ENCODE measurements at places on chromosomes 13 and 19. TPM values are rescaled to one million over a fixed set of nuclear protein-coding genes. Genes with fewer than 3 reads are reported as not detected.

GPR183 gene
- 8.3 TPM for polyA plus RNA-seq

DNA sequence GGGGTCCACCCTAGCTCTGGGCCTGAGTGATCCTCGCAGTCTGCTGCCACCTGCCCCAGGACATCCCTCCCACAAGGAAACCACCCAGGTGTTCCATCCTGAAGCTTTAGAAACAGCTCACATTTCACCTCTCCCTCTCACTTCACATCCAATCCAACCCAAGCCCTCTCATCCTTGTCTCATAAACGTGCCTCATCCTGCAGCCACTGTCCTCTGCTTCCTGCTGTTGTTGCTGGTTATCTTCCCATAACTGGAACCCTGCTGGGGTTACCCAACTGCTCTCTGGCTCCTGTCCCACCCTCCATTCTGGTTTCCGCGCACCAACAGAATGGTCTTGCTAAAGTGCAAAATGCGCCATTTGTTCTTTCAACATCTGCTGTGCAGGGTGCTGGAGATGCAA is 59.7 kb upstream of the MTIF3 start:
- no peaks in the 10 kb centered on the region for H3K36me3 ChIP-seq
- no peak overlapping the region for H3K27ac ChIP-seq
- DNase-seq = no peak
- H3K27me3 ChIP-seq = no peaks in the 10 kb centered on the region
- no peaks in the 10 kb centered on the region for H3K4me1 ChIP-seq

NALCN gene
- polyA plus RNA-seq = 0.68 TPM

DNA sequence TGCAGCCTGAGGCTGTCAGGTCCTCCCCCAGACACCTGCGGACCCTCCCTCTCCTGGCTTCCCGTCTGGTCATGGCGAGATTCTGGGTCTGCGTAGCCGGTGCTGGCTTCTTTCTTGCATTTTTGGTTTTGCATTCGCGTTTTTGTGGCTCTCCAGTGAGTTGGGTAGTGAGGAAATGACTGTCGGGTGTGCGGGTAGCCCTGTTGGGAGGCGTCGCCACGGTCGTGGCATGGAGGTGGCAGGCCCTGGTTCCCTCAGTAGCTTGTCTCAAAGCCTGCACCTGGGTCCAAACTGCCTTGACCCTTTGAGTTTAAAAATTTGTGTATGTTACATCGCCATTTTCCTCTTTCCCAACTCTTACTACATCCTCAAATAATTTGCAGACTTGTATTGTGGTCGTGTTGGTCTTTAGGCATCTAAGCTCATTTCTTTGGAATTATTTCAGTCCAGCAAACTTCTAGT is 344 bp downstream of the NHLRC3 start:
- peaks cover 3% of the 10 kb centered on the region for H3K36me3 ChIP-seq
- H3K27ac ChIP-seq = peak overlapping the region; percentile 96
- H3K4me1 ChIP-seq = peaks cover 53% of the 10 kb centered on the region
- peak overlapping the region; percentile 91 for H3K4me3 ChIP-seq
- H3K27me3 ChIP-seq = no peaks in the 10 kb centered on the region

CLEC17A gene
- polyA plus RNA-seq = 0.11 TPM

DNA sequence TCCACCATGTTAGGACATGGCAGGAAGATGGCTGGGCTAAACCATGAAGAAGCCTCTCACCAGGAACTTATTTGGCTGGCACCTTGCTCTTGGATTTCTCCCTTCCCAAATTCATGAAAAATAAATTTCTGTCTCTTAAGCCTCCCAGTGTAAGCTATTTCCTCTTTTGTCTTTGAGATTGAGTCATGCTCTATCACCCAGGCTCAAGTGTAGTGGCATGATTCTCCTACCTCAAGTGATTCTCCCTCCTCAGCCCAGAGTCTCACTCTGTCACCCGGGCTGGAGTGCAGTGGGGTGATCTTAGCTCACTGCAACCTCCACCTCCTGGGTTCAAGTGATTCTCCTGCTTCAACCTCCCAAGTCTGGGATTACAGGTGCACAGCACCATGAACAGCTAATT is 12.6 kb downstream of the ZNF888 start:
- no peak for DNase-seq
- H3K27me3 ChIP-seq = no peaks in the 10 kb centered on the region
- peaks cover 95% of the 10 kb centered on the region for H3K36me3 ChIP-seq
- H3K27ac ChIP-seq = no peak overlapping the region

DNA sequence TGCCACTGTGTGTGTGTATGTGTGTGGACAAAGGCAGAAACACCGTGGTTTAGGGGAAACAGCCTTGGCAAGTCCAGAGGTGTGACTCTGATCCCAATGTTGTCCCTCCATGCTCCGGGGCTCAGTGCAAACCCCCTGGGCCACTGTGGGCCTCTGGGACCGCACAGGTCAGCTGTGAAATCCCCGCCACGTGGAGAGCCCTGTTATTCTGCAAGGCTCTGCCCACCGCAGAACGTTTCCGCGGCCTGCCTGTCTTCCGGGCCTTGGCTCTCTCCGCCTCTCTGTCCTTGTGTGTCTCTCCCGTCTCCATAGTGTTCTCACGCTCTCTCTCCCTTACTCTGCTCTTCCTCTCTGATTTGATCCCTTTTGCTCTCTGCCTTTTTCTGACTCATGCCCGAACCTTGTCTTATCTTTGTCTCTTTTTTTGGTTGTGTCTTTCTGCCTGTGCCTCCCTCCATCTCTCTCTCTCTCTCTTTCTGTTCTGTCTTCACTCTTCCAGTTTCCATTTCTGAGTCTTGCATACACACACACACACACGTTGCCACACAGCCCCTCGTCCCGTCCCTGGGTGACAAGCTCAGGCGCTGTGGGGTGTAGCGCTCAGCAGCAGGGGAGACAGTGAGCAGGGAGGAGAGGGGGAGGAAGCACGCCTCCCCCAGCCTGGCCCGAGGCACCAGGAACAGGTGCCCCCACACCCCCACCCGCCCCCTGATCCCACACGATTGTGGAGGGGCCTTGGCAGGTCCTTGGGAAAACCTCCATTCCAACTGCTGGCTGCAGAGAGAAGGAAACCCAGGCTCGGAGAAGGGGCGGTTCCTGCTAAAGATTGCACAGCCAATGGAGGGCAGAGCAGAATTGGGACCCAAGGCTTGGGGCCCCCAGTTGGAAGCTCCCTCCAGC is 3.0 kb downstream of the TTYH1 start:
- H3K4me3 ChIP-seq = no peak overlapping the region
- H3K4me1 ChIP-seq = no peaks in the 10 kb centered on the region
- H3K27me3 ChIP-seq = peaks cover 32% of the 10 kb centered on the region
- no peak for DNase-seq
- H3K27ac ChIP-seq = no peak overlapping the region
- no peaks in the 10 kb centered on the region for H3K36me3 ChIP-seq

- no peaks in the 10 kb centered on the region for H3K36me3 ChIP-seq
- H3K4me1 ChIP-seq = no peaks in the 10 kb centered on the region
- H3K27me3 ChIP-seq = no peaks in the 10 kb centered on the region
- no peak overlapping the region for H3K27ac ChIP-seq
These were observed 25.3 kb downstream of the B3GLCT start for GRCh38 chr13:31224963-31225559.

CEACAM1 gene
- polyA plus RNA-seq = 6.4 TPM

DNA sequence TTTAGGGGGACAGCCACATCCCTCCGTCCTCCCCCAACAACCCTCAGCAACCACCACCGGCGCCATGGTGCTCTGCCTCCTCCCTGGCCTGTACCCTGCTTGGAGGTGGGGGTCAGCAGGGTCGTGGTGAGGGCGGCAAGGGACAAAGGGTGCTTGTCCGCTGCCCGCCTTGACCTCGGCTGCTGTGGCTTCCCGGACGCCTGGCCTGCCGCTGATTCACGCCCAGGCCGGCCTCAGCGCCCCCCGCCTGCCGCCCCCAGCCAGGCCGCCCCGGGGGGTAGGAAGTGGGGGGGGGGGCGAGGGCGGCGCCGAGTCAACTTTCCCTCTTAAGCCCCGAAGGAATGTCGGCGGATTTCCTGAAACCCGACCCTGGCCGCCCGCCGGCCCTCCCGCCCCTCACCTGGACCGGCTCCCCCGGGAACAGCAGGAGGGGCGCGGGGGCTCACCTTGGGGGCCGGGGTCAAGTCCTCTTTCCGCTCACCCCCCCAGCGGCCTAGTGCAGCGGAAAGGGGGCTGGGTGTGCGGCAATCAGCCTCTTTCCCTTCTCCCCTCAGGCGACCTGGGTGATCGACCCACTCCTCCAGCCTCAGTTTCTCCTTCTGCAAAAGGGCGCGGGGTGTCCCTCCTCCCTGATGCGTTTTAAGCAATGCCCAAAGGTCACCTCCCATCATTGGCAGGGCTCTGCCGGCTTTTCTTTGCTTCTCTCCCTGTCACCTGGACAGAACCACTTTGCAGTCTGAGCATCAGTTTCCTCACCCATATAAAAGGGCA is 1.9 kb upstream of the TMEM59L start:
- H3K27me3 ChIP-seq = peaks cover 81% of the 10 kb centered on the region
- peaks cover 44% of the 10 kb centered on the region for H3K4me1 ChIP-seq
- no peak overlapping the region for H3K4me3 ChIP-seq
- no peak for DNase-seq
- H3K27ac ChIP-seq = no peak overlapping the region

DNA sequence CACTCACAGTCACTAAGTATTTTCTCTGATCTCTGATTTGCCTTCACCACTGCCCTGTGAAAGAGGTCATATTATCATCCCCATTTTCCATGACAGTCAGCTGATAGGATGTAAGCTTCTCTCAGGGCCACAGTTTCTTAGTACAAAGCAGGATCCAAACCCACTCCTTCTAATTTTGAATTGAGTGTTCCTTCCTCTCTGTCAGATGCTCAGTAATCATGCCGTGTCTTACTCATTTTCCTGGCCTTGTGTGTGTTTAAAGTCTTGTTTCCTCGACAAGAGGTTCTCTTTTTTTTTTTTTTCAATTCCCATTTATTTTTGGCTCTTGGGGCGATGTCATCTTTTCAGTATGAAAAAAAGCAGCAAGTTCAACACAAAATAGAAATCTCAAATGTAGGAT is 72.3 kb downstream of the NAA16 start:
- peaks cover 5% of the 10 kb centered on the region for H3K4me1 ChIP-seq
- H3K27me3 ChIP-seq = no peaks in the 10 kb centered on the region
- no peak overlapping the region for H3K4me3 ChIP-seq
- H3K36me3 ChIP-seq = no peaks in the 10 kb centered on the region
- H3K27ac ChIP-seq = no peak overlapping the region

ZNF653 gene
- polyA plus RNA-seq = 8.3 TPM

- no peaks in the 10 kb centered on the region for H3K4me1 ChIP-seq
- H3K27ac ChIP-seq = peak overlapping the region; percentile 62
- DNase-seq = no peak
- H3K27me3 ChIP-seq = no peaks in the 10 kb centered on the region
These were observed 6.7 kb downstream of the POLR2E start for GRCh38 chr19:1088416-1089010.

BST2 gene
- 17.8 TPM for polyA plus RNA-seq

GRCh38 chr13:19959141-19959830 is 759 bp downstream of the ZMYM2 start:
- H3K4me1 ChIP-seq = peaks cover 20% of the 10 kb centered on the region
- no peaks in the 10 kb centered on the region for H3K27me3 ChIP-seq
- peak; percentile 71 for DNase-seq
- peak overlapping the region; percentile 99 for H3K27ac ChIP-seq
- peak overlapping the region; percentile 81 for H3K4me3 ChIP-seq

- H3K4me1 ChIP-seq = peaks cover 8% of the 10 kb centered on the region
- no peaks in the 10 kb centered on the region for H3K36me3 ChIP-seq
- no peak for DNase-seq
- H3K27me3 ChIP-seq = no peaks in the 10 kb centered on the region
These were observed 314.1 kb downstream of the FOXO1 start for GRCh38 chr13:40352380-40352778.

- DNase-seq = no peak
- H3K27me3 ChIP-seq = no peaks in the 10 kb centered on the region
- no peak overlapping the region for H3K27ac ChIP-seq
- no peaks in the 10 kb centered on the region for H3K36me3 ChIP-seq
- H3K4me3 ChIP-seq = no peak overlapping the region
These were observed 126.6 kb upstream of the UFM1 start for GRCh38 chr13:38223089-38223488.

GRCh38 chr13:52127783-52128702 is 830 bp downstream of the NEK5 start:
- peaks cover 12% of the 10 kb centered on the region for H3K27me3 ChIP-seq
- peak; percentile 77 for DNase-seq
- H3K27ac ChIP-seq = no peak overlapping the region

CLEC4M gene
- polyA plus RNA-seq = 1.4 TPM

DNA sequence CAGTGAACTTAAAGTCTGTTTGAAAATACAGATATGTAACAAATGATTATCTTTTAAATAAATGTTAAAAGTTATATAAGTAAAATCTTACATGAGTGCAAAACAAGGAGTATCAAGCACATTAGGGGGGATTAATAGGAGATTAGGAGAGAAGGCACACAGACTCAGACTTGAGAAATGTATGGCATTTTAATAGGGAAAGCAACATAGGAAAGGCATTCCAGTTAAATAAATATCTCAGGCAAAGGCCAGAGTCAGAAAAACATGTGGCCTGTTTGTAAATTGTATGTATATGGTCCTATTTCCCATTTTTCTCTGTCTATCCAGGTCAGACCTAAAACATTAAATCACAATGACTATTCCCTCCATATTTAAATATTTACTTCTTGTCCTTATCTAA is 462.7 kb downstream of the GPC6 start:
- no peak for DNase-seq
- H3K27ac ChIP-seq = no peak overlapping the region
- no peak overlapping the region for H3K4me3 ChIP-seq
- H3K27me3 ChIP-seq = no peaks in the 10 kb centered on the region

TIMM44 gene
- polyA plus RNA-seq = 36.7 TPM

GRCh38 chr13:19836472-19836871 is 27.0 kb downstream of the ZMYM5 start:
- H3K27ac ChIP-seq = no peak overlapping the region
- H3K4me1 ChIP-seq = no peaks in the 10 kb centered on the region
- DNase-seq = no peak
- H3K27me3 ChIP-seq = no peaks in the 10 kb centered on the region

DNA sequence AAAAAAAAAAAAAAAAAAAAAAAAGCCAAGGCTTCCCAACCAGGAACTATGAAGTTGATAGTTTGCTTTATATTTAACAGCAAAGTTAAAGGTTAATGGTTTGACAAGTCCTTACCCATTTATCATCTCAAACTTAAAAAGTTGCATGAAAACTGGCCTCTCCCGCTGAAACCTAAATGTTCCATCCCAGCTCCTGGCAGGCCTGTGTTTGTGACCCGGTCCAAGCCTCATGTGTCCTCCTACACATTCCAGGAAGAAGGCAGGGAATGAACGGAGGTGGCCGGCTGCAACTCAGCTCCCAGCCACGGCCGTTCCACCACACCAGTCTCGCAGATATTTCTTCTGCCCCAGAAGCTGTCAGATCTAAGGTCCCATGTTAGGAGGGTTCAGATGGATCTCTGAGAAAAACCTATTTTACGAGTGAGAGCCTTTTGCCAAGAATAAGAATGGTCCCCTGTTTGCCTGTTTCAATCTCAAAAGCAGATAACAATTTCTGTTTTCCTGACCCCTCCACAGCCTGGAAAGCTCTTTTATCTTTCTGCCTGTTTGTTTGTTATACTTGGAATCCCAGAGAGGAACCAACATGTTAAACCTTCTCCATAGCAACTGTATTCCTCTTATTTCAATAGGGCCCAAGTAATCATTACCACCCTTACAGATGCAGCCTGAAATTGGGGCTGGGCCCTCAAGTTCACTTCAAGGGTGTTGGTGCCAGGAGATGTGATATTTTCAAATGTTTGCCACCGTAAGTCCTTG is 56.5 kb downstream of the KCTD12 start:
- no peak overlapping the region for H3K4me3 ChIP-seq
- H3K27me3 ChIP-seq = no peaks in the 10 kb centered on the region
- no peaks in the 10 kb centered on the region for H3K36me3 ChIP-seq
- DNase-seq = no peak
- no peaks in the 10 kb centered on the region for H3K4me1 ChIP-seq
- H3K27ac ChIP-seq = no peak overlapping the region

KIR2DL1 gene
- polyA plus RNA-seq = 0.14 TPM

Data from left lung (tissue), 14 donors.